GM23248 (cell line): ENCODE measurements at places on chromosomes 6 and 20. TPM values are rescaled to one million over a fixed set of nuclear protein-coding genes. Genes with fewer than 3 reads are reported as not detected.
A peak's percentile ranks its signal among the peaks of the same experiment; 100 is the strongest.

- DNase-seq: no peak
Measured at GRCh38 chr6:156869980-156870398, 92.8 kb downstream of the ARID1B start.

DNA sequence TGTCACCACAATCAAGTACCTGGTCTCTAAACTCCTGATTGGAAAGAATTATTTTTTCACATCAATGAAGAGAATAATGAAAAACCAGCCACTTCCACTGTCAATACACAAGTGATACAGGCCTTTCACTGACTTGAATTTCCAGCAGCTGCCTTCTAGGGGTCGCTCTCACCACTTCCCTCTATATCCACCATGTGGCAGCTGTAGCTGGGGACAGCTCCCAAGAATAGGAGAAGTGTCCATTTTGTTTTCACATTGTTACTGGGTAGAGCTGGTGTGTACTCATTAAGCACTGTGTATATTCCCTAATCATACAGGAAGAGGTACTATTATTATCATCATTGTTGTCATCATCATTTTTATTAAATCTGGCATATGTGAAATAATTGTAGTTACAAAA is 438.4 kb upstream of the SPTLC3 start:
- no peak for DNase-seq

- peak; percentile 95 for DNase-seq
Measured at GRCh38 chr20:47274401-47275108, 81.9 kb downstream of the ZMYND8 start.

DNA sequence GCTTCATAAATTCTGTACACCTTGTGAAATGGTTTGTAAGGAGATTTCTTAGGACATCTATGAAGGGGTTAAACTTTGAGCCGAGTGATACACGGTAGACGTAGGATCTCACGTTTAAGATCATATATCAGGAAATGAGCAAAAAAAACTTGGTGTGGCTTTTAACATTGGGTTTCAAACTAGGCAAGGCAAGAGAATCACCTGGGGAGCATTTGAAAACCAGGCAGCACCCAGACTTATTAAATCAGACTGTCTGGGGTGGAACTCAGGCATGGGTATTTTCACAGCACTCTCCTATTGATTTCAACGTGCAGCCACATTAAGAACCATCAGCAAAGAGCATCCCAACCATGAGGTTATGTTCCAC is 26.4 kb downstream of the LY86 start:
- no peak for DNase-seq

- DNase-seq: no peak
Measured at GRCh38 chr6:135527116-135527959, 29.8 kb upstream of the AHI1 start.

- peak; percentile 66 for DNase-seq
Measured at GRCh38 chr6:31740397-31741223, 805 bp downstream of the MSH5 start.

- DNase-seq: peak; percentile 55
Measured at GRCh38 chr20:37392441-37393195, 46.7 kb downstream of the SRC start.

DNA sequence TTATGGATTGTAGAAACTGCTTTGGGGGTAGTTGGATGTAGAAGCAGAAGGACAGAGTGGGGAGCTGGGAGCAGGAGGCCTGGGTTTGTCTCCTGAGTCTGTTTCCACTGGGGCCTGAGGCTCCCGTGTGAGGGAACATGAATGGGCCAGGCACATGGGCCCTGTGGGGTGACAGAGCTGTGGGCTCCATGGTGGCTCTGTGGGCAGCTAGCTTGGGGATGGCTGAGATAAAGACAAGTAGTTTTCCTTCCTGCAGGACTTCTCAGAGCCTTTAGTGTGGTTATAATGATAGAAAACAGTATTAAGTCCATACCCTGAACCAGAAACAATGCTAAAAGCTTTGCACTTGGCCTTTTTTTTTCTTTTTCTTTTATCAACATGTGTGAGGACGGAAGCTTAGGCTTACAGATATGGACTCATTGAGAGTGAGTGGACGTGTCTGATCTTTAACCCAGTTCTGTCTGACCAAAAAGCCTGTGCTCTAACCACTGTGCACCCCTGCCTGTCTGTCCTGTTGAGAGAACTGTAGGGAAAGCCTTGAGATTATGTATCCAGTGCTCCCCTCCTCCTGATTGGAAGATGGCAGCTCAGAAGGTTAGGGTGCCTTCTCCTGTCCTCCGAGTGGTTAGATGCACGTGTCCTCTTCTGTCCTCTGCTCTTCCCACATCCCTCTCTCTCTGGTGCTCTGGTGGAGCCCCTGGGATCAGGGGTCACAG is 98.3 kb downstream of the CDH26 start:
- no peak for DNase-seq

- peak; percentile 77 for DNase-seq
Measured at GRCh38 chr6:45420083-45420908, 42.6 kb upstream of the SUPT3H start.

DNA sequence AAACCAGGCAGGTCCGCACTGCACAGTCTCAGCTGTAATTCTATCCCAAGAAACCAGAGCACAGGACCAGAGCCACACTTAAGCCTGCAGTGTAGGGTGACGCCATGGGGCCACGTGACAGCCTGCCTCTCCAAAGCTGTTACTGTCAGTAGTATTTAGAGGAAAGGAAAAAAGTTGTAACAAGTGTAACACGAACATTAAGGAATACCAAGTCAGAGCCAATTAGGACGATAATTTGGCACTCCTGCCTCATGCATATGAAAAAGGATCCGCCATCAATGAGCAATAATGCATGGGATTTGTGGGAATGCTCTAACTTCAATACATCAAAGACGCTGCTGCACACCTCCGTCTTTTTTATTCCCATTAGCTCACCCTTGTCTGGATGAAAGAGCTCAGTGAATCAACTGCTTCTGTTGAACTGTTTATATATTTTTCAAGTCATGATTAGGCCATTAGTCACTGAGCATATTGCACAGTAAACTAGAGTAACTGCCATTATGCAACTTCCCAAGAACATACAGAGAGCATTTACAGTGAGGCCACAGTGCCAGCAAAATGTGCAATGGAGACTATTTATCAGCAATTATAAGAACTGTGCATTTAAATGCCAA is 79.9 kb downstream of the ATXN1 start:
- DNase-seq: peak; percentile 96

Gene SLC25A27
- polyA plus RNA-seq: 2.8 and 3.0 TPM in 2 replicates

Gene TGM3
- 0.14 and 0.25 TPM in 2 replicates for polyA plus RNA-seq

Gene SCAF8
- polyA plus RNA-seq: 10.3 and 11.7 TPM in 2 replicates

Gene CGA
- polyA plus RNA-seq: 6.6 and 8.9 TPM in 2 replicates

Gene C6orf120
- polyA plus RNA-seq: 38.7 and 39.4 TPM in 2 replicates

Gene PXDC1
- 122 and 135 TPM in 2 replicates for polyA plus RNA-seq

Gene SNAI1
- polyA plus RNA-seq: 13.4 and 15.7 TPM in 2 replicates
